ENCODE measurements at places on chromosomes 4 and X.

DNA sequence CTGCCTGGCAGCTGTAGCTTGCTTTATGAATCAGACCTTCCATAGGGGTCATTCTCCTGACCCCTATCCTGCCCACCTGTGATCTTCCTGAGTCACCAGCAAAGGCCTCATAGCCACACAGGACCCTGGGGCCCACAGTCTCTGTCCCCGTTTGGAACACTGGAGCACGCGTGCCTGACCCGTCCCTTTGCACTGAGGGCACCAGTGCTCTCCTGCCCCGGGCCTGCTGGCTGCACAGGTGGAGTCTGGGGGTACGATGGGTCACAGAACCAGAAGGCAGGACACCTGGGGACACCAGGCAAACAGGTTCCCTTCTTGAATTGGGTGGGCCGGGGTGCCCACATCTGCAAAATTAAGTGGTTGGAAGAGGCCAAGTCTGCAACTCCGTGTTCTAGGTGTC, 97.2 kb downstream of the CPZ start:
- DNase-seq = no peak

DNA sequence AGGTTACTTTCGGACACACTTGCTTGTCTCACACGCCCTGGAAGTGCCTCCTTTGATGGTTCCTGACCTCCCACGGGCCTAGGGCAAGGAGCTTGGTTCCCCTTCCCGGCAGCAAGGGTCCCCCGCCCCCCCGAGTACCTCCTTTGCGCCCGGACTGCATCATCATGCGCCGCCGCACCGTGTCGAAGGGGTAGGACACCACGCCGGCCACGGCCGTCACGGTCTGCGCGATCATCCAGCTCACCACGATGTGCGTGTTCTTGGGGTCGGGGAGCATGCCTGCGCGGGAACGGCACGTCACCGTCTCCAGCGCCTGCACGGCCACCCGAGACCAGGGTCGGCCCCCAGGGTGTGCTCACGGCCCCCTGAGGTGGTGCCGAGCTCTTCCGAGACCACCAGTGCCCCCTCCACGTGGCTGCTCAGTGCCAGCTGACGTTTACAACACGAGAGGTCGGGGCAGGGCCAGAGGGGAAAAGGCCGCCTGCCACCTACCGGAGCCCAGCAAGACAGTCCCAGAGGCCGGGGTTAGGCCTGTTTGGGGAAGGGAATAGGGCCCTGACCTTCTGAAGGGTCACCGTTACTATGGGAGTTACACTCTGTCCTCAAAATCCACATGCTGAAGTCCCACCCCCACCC, 4.7 kb downstream of the SLC25A6 start:
- DNase-seq = no peak

DNA sequence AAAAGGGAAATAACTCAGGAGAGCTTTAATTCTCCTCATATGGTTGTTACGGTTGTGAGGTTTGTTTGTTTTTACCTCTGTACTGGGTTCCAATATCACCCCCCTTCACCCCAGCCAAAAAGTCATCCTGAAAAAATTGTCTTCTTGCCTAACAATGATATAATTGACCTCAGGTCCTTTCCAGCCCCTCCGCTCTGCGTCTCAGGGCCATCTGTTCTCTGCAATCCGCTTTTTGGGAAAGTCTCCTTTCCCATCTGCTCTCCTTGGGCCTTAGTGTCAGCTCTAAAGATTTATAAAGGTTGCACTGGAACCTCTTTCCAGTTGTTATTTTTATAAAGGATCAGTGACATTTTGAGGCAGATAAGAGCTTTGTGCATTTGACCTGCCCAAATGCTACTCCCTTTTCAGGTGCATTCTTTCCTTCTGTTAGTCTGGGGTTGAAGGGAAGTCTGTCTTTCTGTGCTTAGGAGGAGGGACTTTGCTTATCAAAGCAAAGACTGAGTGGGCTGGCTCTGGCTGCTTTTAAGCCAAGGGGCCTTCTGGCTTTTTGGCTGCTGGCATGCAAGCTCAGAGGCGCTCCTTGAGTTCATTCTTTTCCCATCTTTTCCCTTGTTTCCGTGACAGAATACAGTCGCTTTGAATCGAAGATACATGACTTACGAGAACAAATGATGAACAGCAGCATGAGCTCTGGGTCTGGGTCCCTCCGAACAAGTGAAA, 34.1 kb downstream of the DLG3 start:
- DNase-seq = no peak

- peak; percentile 72 for DNase-seq
Observed at GRCh38 chrX:50470103-50471031, at the start of gene DGKK. Gene DGKK, minus strand, starts transcription at chrX:50470825. Its CDS starts 147 bp downstream, at chrX:50470678.

DNA sequence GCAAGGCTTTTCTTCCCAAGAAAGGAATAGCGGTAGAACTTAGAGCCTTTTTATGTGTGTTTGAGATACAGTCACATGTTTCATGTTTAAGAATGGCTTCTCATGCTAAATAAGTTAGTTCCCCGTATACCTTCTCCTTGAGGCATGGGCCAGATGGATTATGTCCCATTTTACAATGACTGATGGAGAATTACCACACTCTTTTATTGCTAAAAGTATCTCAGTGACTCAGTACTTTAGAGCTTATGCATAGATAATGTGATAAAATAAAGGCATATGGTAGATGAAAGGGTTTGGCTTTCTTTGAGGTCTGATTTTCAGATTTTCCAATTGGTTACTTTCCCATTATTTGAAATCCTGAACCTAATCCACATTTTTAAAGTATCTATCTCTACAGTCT, 121.8 kb upstream of the BMPR1B start:
- DNase-seq = no peak

GRCh38 chrX:44039556-44039955, 66.4 kb upstream of the NDP start:
- no peak for DNase-seq

DNA sequence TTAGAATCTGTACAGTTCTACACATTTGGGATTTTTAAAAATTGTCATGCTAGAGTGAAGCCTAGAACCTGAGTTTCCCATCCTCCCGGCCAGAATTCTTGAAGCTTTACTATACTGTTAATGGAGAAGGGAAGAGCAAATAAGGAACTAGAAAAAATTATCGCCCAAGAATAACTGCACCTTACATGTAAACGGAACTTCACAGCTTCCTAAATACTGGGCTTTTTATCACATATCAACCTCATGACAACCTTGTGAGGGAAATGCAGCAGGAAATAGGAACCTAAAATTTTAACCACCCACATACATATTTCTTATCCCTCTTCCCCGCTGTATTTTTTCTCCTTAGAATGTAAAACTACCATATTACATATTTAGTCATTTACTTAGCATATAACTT, 19.3 kb downstream of the ARHGEF9 start:
- DNase-seq = no peak

- DNase-seq = no peak
Observed at GRCh38 chr4:114136069-114136468, 156.6 kb upstream of the ARSJ start.

- no peak for DNase-seq
Observed at GRCh38 chr4:38020386-38020785, 60.2 kb downstream of the PTTG2 start.

- DNase-seq = no peak
Observed at GRCh38 chr4:150181536-150181935, 103.3 kb downstream of the DCLK2 start.

- no peak for DNase-seq
Observed at GRCh38 chr4:54683616-54684346, 26.0 kb downstream of the KIT start.

- no peak for DNase-seq
Observed at GRCh38 chr4:42320822-42321388, 76.4 kb upstream of the SHISA3 start.

DNA sequence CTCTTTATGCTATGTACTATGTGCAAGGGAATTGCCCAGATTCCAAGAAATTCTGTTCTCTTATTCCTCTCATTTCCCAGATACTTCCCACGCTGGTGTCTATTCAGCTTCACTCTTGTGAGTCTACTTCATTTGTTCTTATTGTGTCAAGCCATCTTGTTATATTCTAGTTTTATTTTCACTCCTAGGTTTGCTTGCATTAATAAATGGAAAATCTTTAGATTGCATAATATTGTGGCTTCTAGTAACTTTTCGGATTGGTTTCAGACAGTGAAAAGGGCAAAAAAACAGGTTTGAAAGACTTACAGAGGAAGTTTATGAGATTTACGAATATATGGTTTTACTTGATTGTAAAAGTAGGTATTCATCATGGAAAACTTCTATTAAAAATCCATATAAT, 128.4 kb downstream of the BTC start:
- no peak for DNase-seq

DNA sequence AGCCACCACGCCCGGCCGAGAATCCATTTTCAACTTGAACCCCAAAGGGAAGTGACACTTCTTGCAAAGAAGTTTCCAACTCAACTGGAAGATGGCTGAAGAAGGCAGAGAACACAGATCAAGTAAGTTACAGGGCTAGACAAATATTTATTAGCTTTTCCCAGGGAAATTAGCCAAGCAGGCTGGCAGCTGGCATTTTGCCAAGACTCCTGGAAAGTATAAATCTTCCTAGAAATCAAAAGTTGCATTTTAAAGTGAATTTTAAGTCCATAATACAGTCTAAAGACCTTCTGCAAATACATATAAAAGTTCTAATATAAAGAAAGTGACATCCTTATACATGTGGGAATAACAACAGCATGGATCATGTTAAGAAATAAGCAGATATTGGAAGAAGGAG, 3.4 kb upstream of the MRPL1 start:
- no peak for DNase-seq

DNA sequence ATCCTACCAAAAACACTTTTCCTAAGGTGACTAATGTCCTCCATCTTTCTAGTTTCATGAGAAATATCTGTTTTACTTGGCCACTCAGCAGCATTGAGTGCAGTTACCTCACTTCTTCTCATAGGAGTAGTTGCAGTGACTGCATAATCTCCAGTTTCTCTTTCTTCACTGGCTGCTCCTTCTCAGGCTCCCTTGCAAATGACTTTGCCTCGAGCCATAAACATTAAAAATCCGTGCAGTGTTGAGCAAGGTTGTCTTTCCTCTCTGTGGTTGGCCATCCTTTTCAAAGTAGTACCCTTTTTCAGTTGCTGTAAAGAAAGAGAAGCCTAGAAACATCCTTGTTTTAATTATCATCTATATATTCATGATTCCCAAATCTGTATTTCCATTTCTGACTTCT, 10.2 kb upstream of the PRKG2 start:
- DNase-seq = no peak

DNA sequence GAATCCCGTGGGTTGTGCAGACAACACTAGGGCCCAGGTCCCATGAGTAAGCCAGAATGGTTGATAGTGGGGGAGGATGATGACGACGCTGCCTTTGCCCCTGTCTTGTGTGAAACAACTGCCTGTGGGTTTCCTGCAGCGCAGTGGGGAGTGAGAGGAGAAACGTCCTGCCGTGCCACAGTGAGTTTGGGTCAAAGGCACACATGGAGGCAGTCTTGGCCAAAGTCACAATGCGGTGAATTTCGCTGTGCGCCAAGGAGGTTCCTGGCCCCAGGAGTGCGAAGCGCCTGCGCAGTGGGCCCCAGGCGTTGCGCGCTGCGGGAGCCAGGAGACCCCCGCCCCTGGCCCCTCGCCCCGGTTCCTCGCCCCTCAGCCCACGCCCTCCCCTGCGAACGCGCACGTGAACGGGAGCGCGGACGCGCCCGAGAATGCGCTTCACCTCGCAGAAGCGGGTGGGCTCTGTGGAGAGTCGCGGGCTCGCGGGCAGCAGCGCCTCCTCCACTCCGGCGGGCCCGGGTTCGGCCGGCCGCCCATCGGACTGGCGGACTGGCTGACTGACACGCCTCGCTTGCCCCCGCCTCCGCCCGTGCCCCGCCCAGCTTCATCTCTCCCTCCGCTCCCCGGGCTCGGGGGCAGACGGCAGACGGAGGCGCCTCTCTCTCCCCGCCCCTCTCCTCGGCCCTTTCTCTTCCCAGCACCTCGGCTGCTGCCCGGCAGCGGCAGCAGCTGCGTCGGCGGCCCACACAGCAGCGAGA, at the start of gene NUDT10:
TSS of gene NUDT10 (plus strand) at position 635 of the 755 bp plus-strand sequence. CDS start 144 bp downstream, outside the sequence.
- peak; percentile 77 for DNase-seq

DNA sequence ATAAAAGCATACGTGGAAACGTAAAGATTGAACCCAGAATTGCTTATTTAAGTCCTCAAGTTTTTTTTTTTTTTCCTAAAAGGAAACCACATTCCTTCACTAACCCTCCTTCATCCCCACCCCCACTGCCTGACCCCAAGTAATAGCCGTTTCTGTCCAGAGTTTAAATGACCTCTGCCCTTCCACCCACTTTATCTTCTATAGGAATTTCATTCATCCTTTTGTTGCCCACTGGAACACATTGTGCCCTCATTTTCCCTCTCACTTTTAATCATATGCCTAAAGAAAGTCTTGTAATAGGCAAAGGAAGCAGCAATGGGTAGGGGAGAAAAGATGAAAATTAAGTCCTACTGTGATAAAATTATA, 62.7 kb downstream of the SH3RF1 start:
- DNase-seq = no peak

DNA sequence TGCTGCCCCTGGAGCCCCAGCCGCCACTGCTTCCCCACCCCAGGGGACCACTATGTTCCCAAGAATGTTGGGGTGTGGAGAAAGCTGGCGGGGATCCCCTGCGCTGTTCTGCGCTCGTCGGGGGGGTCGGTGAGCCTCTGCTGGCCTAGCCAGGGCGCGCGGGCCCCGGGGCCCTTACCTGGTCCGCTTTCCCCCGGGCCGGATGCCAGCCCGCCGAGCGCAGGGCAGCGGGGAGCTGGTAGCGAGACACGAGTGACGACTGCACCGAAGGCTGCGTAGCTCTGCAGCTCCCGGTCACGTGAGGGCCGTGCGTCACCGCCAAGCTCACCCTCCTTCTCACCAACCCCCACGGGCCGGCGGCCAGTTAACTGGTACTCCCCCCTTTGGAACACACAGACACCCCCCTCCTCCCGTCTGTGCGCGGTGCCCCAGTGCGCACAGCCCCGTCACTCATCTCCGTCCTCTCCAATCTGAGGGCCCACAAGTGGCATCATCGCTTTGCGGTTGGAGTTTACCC, at the start of gene BEX1:
TSS of gene BEX1 (minus strand) at position 254 of the 517 bp plus-strand sequence. CDS start 897 bp downstream, outside the sequence.
- DNase-seq = peak; percentile 41

DNA sequence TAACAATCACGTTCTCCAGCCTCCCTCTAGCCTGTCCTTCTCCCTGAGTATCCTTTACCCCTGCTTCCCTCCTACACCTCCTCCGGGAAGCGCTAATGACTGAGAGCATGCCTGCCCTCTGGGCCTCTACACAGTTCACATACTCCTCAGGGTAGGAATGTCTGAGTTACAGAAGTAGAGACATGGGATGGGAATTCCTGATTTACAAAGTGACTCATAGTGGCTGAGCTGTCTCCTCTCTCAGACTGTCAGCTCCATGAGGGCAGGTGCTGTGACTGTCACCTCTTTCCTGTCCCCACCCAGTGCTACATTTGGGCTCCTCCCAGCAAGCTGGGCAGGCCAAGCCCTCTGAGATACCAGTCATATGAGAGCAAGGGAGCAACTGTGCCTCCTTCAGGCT, 2.6 kb downstream of the LAS1L start:
- DNase-seq = no peak

- peak; percentile 47 for DNase-seq
Observed at GRCh38 chr4:3703677-3704521, 62.3 kb upstream of the ADRA2C start.

GRCh38 chr4:53039741-53040458, 177.8 kb downstream of the RASL11B start:
- DNase-seq = no peak

DNA sequence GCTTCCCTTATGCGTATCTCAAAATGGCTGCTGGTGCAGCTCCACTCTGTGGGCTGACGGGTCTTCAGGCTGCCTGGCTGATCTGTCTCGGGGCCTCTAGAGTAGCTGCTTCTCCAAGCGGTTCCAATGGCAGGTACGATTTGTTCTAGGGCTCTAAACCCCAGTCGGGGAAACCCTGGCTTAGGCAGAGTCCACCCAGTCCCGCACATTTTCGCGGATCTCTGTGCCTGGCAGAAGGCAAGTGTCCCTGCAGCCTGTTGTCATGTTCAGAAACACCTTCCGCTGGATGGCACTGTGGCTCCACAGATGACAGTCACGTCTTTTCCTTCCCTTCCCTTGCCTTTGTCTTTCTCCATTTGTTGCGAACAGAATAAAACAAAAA, 54.4 kb downstream of the NBDY start:
- no peak for DNase-seq
